Cerebellar nuclear complex (tissue), 1 donor: ENCODE measurements at places on chromosomes 2 and 18.

DNA sequence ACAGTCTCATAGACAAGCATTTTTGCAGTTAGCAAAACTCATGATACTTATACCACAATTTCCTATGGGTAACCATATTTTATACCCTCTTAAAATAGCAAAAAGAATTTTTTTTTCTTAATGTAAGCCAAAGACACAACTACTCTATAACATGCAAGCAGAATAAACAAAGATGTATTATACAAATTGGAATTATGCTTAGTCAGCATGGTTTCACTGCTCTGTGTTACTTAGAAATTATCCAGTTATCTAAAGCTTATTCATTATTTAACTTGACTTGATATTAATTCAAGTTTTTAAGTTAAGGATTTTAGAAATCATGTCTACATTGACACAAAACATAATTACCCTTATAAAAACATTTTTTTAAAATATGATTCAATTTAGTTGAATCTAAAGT, 449.8 kb upstream of the CDH2 start:
- no peak for DNase-seq

DNA sequence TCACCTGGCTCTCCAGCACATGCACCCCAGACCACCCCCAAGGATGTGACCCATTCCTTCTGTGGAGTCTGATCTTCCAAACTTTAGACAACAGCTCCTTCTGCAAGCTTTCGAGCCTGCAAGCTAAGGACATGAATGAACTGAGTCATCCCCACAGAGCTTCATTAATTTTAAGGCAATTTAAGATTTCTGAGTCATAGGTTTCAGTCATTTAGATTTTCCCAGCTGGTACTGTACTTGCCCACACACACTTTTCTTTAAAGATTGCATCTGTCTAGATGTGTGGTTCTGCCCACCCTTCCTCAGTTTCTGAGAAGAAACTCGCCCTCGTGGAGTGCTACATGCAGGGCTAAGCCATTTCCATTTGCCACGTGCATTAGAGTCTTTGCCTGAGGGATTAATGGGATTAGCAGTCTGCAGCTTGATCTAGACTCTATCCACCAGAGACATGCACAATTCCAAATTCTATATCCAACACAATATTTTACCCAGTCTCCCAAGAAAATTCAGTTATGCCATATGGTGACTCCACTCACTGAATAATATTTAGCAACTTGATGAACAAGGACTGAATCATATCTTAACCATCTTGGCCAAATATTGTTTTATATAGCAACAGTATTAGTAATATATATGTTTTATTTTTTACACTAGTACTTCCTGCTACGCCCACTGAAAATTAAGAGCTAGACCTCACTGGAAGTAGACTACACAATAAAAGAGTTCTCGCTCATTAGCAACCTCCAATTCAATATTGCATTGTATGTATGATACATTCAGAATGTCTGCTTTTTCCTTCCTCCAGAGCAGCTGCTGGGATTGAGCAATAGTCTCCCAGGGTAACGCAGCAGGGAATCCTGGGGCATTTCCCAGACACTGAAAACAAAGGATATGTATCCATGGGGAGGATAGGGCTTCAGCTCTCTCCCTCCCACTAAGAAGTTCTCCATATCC, 14.3 kb upstream of the TRIB2 start:
- DNase-seq = no peak

- no peak for DNase-seq
Observed at GRCh38 chr2:145957929-145958328, 1438.0 kb upstream of the ZEB2 start.

DNA sequence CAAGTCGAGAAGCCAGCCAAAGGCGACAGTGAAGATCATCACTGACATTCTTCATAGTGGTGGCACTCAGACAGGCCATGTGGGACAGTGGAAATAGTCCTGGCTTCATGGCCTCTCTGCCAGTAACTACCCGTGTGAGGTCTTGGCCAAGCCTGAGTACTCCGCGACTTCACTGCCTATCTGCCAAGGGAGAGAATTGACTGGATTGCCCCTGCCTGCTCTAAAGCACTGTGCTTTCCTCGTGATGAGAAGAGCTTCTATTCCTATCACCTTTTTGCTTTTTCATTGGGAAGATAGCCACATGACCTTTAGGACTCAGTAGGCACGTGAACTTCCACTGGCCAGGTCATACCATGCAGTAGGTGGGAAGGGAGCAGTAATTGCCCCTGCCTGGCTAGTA, 239.3 kb downstream of the HAUS1 start:
- no peak for DNase-seq

- DNase-seq = no peak
Observed at GRCh38 chr2:65800998-65801397, 368.6 kb upstream of the SPRED2 start.

DNA sequence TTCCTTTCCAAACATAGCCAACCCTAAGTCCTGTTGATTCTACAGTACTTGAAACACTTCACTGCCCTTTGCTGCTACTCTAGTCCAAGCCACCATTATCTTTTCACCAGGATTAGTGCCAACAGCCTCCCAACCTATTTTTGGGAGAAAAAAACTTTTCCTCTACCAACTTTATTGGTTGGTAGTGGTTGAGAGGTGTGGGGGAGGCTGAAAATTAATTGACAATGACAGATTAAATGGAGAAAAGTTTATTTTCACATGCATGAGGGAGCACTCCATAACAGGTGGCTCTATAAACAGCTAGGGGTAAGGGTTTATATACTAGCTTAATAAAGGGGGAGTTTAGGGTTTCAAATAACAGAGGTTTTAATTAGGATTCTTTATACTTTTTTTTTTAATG, 37.8 kb upstream of the ITPRID2 start:
- no peak for DNase-seq

- DNase-seq = no peak
Observed at GRCh38 chr18:38170845-38171244, 605.2 kb upstream of the CELF4 start.

DNA sequence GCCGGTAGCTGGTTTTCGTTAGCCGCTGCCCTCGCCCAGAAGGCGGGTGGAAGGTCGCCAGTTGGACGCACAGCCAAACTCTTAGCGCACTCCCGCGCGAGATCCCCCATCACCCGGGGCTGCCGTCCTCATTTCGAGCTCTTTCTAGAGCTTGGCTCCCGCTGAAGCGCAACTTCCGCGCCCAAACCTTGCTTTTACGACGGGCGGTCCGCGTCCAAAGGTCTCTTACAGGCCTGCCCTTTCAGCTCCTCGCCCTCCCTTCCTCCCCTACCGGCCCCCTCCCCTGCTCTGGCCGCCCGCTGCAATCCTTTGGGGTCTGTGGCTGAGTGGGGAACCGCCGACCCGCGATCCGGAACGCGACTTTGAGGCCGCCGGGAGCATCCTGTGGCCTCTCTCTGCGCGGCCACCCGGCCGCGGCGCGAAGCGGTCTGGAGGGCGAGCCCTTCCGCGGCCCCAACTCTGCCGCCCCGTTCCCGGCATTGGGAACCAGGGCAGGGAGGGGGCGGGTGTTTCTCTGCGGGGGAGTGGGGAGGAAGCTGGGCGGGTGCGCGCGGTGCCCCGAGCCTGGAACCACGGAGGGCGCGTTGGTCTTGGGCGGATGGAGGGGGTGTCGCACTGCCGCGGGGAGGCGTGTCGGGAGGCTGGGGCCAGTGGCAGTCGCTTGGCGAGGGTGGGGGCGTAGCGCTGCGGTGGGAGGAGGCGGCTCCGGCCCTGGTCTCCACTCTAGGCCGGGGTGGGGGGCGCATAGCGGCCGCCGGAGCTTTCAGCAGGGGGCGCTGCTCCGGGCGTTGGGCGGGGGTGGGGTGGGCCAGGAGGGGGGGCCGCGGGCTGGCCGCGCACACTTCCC, at the start of gene GDF7:
Gene GDF7 (plus strand): TSS at position 841 of the 847 bp plus-strand sequence. CDS start 96 bp downstream, outside the sequence.
- DNase-seq = no peak

DNA sequence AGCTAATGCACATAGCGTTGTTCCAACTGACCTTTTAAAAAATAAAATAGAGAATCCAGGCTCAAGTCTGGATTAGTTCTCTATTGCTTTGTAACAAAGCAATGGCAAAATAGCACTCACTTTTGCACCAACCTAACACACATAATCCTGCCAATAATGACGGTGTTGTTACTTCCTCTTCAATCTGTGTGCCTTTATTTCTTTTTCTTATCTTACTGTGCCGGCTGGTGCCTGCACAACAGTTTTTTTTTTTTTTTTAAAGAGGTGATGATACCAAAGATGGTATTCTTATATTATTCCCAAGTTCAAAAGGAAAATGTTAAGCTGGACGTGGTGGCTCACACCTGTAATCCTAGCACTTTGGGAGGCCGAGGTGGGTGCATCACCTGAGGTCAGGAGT, 3.4 kb downstream of the PLB1 start:
- no peak for DNase-seq

- no peak for DNase-seq
Observed at GRCh38 chr2:161250864-161251436, 57.3 kb upstream of the PSMD14 start.

- no peak for DNase-seq
Observed at GRCh38 chr2:173654161-173654895, 299.7 kb downstream of the CDCA7 start.

DNA sequence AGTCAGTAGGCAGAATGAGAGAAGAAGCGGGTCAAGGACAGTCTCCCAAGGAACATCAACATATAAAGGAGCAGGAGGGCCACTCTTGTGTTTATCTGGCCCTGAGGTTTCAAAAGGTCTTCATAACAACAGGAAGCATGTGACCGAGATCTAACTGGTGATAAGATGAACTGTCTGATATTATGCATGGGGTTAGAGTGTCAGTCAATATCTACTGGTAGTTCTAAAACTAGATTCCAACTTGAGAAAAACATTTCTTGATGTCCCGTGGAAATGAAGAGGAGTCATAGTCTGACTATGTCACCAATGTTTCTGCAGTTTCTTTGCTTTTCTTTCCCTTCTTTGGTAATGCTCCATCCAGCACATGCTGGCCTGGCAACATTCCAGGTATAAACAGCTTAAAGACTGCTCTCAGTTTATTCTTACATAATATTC, 77.5 kb upstream of the ITPRID2 start:
- no peak for DNase-seq

DNA sequence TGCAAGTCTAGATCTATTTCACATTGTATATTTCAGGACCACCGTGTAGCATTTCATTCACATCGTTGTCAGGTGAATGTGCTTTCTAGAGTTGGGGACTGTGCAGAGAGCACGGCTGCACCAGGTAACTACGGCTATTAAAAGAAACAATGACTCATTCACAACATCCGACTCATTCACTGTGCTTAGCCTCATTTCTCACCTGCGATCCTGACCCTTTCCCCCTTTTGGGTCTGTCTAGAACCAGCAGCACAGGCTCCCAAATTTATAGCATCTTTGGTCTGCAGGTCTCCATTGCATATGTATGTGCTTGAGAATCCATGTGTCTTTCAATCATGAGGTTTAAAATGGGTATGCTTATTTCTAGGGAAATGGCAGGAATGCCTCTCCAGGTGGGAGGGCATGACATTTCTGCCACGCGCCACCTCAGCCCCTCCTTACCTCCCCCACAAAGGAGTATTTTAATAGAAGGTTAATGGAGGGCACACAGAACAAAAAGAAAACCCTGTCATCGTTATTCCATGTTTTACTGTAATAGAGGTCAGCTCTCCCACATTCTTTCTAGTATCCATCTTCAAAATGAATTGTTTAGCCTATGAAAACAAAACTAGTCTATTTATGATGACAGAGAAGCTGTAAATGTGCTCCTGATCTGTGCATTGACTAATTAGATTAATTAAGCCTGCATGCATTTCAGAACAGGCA, 246.7 kb upstream of the EPHA4 start:
- DNase-seq = no peak

DNA sequence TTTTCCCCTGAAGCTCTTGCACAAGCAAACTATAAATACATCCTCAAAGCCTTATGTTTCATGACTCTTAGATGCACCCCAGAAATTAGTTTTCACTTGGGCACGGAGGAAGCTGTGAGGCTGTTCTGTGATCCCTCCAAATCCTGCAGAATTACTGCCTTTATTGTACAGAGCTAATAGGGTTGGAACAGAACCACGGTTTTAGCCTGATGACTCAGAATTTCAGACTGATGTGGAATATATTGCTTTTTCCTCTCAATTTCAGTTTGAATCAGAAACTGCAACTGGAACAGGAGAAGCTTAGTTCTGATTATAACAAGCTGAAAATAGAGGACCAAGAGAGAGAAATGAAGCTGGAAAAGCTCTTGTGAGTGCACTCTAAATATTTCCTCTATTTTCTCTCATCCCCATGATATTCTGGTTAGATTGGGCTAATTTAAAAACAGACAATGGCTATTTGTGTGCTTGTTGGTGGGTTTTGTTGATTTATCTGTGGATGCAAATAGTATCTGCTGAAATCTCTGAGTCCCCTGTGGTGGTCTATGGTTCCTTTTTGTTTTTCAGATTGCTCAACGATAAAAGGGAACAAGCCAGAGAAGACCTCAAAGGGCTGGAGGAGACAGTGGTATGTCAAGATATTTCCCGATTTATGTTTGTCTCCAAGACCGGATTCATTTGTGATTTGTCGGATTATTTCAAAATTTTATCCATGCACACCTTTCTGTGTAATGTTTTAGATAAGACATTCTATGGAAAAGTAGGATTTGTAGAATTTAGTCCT, 38.2 kb upstream of the LYPD6B start:
- no peak for DNase-seq

GRCh38 chr2:230184727-230185578, 34.8 kb downstream of the SP110 start:
- no peak for DNase-seq

DNA sequence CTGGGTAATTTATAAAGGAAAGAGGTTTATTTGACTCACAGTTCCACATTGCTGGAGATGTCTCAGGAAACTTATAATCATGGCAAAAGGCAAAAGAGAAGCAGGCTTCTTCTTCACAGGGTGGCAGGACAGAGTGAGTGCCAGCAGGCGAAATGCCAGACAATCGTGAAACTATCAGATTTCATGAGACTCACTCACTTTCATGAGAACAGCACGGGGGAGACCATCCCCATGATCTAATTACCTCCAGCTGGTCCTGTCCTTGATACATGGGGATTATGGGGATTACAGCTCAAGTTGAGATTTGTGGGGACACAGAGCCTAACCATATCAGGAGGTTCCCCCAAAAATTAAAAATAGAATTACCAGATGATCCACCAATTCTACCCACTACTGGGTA, 675.5 kb upstream of the SLC8A1 start:
- DNase-seq = no peak
